ENCODE measurements at places on chromosomes 2 and 18.

DNA sequence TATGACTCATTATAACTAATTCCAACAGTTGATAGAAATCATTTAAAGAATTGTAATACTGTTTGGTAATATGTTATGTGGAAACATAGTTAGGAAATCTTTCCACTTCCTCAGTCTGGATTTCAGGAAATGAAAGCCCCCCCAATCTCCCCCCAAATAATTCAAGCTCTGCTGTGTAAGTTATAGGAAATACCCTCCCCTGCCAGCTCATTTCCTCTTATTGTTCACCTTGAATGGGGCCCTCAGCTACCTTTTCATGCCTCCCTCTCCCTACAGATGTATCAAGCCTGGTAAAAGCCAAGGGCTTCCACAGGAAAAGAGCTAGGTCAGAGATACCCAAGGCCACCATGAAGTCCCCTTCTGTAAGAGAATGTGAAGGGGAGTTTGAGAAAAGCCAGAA lies 155.5 kb downstream of the CNTNAP5 start:
- DNase-seq = no peak

DNA sequence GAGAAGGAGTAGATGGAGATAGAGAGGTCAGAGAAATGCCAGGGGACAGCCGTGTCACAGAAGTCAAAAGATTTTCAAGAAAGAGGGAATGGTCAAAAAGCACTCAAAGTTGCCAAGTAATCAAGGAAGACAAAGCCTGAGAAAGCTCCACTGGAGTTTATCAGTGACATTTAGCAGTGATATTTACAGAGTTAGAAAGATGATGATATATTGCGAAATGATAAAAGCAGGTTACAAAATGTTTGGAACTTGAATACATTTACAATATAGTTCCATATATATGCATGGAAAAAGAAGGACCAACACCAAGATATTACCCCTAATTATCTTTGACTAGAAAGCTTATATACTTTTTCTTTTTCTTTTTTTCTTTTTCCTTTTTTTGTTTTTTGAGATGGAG lies 20.4 kb downstream of the ZNF2 start:
- no peak for DNase-seq

DNA sequence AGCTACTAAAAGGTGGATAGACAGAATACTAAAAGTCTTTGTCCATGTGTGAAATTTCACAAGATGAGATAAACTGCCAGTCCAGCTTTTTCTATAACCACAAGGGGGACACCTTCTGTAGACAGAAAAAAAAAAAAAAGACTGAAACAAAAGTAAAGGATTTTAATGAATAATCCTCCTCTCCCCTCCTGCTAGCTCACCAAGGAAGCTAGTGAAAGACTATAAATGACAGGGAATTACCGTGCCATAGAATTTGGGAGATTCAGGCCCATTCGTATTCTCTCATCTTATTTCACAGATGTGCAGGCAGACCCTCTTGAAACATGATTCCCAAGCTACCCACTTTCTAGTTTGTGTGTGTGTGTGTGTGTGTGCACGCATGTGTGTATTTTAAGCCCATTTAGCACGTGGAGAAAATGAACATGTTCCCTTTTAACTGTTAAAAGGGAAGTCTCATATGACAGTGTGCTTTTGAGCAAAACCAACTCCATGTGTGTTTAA lies 36.3 kb upstream of the SLC8A1 start:
- no peak for DNase-seq

GRCh38 chr2:119771331-119771730 lies 11.6 kb downstream of the PTPN4 start:
- DNase-seq = no peak

- DNase-seq = no peak
Observed at GRCh38 chr2:191128172-191128910, 22.5 kb downstream of the STAT4 start.

- no peak for DNase-seq
Observed at GRCh38 chr2:233012301-233012971, 620 bp downstream of the NGEF start.

GRCh38 chr2:15675456-15676195 lies 84.0 kb downstream of the DDX1 start:
- no peak for DNase-seq

GRCh38 chr2:215727507-215728503 lies 285.5 kb downstream of the MREG start:
- DNase-seq = no peak

GRCh38 chr2:177478029-177478428 lies 85.5 kb downstream of the AGPS start:
- DNase-seq = no peak

DNA sequence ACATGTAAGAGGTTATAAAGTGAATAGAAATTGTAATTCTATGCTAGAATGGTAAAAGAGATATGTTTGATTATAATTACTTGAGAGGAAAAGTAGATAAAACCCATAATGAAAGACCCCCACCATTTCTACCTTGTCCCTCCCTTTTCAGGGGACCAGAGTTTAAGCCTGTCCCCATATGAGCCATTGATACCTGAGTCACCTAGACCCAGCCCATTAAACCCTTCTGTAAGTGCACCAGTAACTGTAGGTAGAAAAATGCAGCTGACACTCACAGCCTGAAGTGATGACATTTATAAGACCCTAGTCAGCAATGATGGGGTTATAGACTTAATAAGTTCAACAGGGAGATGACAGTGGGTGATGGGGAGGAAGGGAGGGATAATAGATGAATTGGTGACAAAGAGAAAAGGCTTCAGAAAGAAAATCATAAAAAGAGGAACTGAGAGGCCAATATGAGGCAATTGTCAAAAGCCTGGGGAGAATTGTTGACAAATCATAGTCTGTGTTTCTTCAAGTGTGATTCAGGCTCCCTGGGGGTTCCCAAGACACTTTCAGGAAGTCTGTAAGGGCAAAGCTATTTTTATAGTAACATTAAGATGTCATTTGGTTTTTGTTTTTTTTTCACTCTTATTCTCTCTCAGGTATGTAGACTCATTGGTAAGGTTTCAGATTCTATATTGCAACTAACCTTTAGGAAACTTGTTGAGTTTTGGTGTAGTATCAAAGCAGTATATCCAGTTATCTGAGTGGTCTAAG lies 544.2 kb downstream of the SATB2 start:
- DNase-seq = no peak
